ENCODE measurements at places on chromosomes 7 and 10.

DNA sequence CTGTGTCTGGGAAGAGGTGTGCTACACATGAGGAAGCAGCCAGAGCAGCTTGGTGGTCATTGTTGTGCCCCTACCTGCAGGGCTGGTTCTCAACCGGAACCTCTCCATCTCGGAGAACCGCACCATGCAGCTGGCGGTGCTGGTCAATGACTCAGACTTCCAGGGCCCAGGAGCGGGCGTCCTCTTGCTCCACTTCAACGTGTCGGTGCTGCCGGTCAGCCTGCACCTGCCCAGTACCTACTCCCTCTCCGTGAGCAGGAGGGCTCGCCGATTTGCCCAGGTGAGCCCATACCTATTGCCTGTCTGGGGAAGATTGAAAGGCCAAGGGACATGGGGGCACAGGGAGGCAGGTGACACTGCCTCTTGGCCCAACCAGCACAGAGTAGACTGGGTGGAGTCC is 29.3 kb upstream of the CSGALNACT2 start:
- DNase-seq: no peak

- peak; percentile 99 for DNase-seq
These were observed at the start of gene KCNH2 for GRCh38 chr7:150978126-150978789. Gene KCNH2 (minus strand): TSS chr7:150978321. CDS start chr7:150977913, 408 bp downstream.

DNA sequence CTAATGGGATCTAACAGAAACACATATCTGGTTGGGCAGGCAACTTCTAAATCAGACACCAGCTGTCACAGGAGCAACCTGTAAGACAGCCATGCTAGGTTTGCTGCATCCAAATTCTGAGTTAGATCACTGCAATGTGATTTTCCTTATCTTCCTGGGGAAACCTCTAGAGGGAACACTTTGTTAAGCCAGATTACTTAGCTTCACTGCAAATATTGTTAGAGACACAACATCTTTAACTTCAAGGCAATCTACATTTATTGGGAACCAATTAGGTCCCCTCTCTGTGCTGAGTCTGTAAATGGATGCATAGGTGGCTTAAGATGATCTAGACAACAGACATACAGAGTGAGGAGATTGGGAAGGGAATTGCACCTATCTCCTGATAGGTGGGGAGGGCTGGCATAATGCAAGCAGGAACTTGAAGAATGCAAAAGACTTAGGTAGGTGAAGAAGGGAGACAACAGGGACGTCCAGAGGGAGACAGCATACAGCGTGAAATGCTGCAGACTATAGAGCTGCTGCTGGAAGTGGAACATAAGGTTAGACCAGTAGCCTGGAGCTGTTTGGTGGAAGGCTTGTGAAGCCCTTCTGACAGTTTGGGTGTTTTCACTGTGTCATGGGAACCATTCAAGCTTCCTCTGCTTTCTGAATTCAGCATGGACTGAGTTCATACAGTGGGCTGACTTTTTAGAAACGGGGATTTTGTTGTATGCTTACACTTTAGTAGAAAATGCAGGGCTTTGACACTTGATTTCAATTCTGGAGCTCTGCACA is 109.8 kb upstream of the ELMO1 start:
- DNase-seq: no peak

DNA sequence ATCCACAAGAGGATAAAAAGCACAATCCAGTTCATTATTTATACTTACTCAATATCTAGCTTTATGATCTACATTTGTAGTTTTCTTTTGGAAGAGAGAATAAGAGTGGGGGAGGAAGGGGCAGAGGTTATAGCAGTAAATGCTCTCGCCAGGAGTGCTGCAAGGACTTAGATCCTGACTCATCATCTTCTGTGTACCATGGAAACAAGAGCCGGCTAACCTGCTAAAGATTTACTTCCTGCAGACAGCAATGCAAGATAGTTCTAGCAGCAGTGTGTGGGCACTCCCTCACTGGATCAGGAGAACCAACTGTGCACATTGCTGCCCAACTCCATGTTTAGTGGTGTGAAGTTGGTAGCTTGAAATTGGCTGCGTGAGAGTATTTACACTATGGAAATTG is 47.7 kb upstream of the TRIL start:
- no peak for DNase-seq

- no peak for DNase-seq
These were observed 352.5 kb downstream of the FGFR2 start for GRCh38 chr10:121245754-121246153.

DNA sequence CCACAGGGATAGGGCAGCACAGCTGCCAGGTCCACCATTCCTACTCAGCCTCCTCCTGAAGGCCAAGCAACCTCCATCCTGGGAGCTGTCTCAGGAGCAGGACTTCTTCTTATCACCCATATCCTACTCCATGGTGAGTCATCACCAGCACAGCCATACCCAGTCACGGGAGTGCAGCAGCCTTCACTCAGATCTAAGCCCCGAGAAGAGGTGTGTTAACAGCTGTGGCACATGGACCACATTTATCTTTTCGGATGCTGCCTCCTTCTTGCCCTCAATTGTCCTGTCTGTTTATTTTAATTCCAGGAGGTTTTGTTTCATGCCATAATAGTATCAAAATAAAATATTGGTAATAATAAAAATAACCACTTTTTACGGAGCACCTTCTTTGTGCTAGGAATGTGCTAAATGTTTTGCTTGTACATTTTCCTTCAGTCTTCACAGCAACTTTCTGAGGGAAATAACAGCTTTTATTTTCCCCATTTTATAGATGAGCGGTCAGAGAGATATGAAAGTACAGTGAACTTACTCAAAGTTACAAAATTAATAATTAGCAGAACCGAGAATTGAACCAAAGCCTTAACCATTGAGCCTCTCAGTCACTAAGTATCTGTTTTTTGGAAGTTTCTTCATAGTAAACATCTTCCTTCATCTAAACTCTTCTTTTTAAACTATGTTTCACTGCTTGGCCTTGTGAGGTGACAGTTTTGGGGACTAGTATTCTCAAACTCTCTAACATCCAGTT is 2.5 kb upstream of the KEL start:
- DNase-seq: no peak

- no peak for DNase-seq
These were observed 103.7 kb upstream of the IFRD1 start for GRCh38 chr7:112346381-112347060.

GRCh38 chr7:41217306-41217705 is 485.6 kb downstream of the INHBA start:
- DNase-seq: no peak

DNA sequence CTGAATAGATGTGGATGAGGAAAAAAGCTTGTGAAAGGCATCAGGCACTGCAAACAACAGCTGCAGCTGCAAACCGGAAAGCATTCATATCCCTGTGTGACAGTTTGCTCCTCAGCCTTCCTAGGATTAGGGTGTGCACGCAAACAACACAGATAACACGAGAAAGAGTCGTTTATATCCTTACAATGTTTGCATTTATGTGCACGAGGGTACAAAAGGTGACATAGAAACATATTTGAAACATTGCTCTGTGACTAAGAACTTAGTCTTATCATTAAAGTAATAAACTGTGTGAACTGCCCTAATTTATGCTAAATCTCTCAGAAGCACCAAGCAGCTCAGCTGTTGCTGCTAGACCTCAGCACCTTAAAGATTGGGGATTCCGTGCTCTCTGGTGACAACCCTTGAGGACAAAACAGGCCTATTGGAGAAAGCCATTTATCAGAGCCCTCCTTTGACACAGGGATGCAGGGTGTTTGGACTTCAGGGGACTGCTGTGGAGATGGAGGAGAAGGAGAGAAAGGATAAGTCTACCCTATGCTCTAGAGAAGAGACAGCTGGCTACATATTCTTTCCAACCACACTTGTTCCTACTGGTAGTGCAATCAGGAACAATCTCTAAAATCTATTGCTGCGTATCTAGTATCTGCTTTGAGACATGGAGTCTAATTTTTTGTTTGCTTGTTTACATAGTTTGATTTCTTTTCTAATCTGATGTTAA is 176.2 kb downstream of the GNAT3 start:
- no peak for DNase-seq

- peak; percentile 51 for DNase-seq
These were observed 18.7 kb upstream of the PRKAG2 start for GRCh38 chr7:151895631-151896031.

- no peak for DNase-seq
These were observed 270.7 kb downstream of the PCDH15 start for GRCh38 chr10:54530299-54530698.

DNA sequence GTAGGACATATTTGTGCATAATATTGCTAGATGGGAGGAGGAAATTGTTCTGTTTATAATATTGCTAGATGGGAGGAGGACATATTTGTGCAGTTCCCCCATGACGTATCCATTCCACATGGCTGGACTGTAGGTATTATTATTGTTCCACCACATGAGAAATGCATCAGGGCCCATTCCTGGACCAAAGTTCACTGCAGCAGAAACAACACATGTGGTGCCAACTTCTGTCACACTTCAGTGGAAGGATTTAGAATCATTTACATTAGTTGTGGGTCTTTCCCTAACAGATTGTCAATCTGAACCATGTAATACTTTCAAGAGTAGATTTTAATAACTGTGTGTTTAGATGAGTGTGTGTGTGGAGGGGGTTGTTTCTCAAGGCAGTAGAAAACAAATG is 32.7 kb upstream of the MACC1 start:
- DNase-seq: no peak

GRCh38 chr10:88256013-88256680 is 327.0 kb downstream of the RNLS start:
- DNase-seq: no peak

DNA sequence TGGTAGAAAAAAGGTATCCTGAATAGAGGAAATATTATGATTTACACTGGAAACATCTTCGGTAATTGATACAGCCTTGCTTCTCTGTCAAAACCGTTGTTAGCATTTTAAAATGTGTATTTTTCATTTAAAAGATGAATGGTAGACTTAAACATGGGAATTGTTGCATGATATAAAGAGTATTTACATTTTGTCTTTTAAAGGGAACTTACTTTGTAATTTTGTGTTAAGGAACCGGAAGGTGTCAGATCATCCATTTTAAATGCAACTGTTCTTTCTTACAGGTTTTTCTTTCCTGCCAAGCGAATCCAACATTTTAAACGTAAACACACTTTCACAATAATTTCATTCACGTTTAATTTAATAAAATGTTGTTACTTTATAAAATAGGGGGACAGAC is 1.8 kb upstream of the IGF2BP3 start:
- DNase-seq: no peak

DNA sequence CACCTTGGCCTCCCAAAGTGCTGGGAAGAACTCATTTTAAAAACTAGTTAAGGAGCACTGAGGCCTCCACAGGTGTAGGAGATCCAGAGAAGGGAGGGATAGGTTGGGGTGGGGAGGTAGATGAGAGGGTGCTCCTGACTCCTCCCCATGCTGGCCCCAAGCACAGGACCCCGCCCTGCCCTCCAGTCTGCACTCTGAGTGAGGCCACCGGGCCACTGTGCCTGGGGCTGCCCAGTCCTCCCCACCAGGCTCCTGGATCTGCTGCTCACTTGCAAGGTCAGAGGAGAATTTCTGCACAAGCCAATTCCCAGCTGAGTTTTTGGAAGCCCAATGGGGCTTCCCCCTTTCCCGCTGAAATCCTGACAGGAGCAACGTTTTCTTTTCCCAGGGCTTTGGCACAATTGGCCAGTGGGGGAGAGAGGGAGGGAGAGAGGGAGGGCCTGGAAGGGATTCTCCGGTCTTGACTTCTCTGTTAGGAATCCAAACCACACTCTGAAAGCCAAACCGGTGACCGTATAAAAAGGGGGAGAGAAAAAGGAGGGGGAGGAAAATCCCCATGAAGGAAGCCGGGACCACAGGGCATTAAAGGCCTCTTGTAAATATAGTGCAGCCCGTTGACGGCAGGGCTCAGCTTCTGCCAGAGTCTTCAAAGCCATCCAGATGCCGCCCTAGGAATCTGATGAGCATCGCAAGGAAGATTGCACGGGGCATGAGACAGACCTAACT is 116.2 kb downstream of the SH3PXD2A start:
- peak; percentile 75 for DNase-seq

DNA sequence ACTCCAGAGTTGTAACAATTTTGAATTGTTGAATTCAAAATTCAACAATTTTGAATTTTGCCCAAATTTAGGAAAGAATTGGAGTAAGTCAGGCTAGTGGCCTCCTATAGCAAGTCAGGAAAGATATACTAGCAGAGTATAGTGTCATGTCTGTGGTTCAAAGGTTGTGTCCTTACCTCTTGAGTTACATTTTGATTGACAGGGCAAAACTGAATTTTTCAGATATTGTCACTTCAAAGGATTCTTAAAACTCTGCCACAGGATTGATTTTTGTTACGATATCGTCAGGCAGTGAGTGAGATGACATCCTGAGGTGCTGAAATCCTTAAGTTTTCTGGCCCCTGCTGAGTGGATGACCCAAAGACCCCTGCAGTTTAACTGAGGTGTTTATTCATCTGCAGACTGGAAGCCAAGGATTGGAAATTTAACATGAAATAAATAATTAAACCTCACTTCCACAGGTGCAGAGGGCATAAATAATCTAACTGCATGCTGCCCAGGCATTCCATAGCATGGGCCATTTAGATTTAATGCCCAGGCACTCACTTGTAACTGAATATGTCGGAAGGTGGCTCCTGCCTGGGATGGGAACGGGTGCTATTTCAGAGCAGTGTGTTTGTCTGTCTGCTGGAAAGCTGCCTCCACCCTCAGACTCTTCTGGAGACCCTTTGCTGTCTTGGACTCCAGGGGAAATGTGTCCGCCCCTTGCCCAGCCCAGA is 50.8 kb downstream of the RBM20 start:
- DNase-seq: no peak

GRCh38 chr10:73946253-73947145 is 35.6 kb downstream of the PLAU start:
- DNase-seq: peak; percentile 41

GRCh38 chr7:87479951-87480350 is 4.5 kb upstream of the ABCB4 start:
- DNase-seq: no peak

- DNase-seq: no peak
These were observed 392.2 kb upstream of the GALNT17 start for GRCh38 chr7:70739646-70740210.

- DNase-seq: peak; percentile 0
These were observed 718.2 kb upstream of the PCDH15 start for GRCh38 chr10:55519264-55519663.

- DNase-seq: no peak
These were observed 884.5 kb upstream of the POT1 start for GRCh38 chr7:125814100-125814499.

GRCh38 chr7:36726311-36726710 is 2.0 kb upstream of the AOAH start:
- no peak for DNase-seq

- DNase-seq: no peak
These were observed 158.6 kb downstream of the CREB5 start for GRCh38 chr7:28570970-28571288.

GRCh38 chr10:128109707-128110106 is 16.5 kb downstream of the MKI67 start:
- DNase-seq: no peak

GRCh38 chr7:44964384-44964830 is 14.4 kb downstream of the MYO1G start:
- DNase-seq: peak; percentile 87

GRCh38 chr10:10677479-10677878 is 340.2 kb upstream of the CELF2 start:
- peak; percentile 28 for DNase-seq

DNA sequence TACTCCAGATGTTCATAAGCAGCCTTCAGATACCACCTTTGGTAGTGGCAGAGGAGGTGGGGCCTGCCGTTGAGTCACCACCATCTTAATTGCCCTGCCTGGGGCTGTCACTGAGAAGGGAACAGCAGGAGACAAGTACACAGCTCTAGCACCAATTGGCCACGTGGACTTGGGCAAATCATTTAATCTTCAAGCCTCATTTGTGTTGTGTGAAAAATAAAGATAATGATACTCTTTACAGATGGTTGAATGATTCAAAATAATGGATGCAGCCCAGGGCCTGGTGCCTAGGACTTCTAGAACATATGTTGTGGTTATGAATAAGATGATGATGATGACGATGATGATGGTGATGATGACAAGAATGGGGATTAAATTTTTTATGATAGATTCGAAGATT is 111.9 kb upstream of the ADAM12 start:
- no peak for DNase-seq

All from H7 (cell line).